ENCODE measurements at places on chromosomes 7 and 10.
A peak's percentile ranks its signal among the peaks of the same experiment; 100 is the strongest.

- peak; percentile 6 for DNase-seq
These were observed 46.6 kb upstream of the A1CF start for GRCh38 chr10:50931948-50932431.

DNA sequence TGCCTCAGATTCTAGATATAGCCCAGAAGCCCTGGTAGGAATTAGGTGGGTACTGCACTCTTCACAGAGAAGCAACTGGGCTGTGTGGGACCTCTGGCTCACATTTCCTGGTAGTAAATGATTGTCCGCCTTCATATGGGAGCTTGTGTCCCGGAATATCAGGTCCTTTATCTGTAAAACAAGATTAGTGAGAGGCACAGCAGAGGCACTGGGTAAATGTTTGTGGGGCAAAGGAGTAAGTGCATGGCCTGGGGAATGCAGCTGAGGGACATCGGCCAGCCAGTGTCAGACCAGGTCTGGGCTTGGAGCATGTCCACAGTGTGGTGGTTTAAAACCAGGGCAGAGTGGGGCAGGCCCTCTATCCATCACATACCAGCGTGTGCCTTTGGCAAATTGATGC lies 323.3 kb upstream of the ZMIZ1 start:
- no peak for DNase-seq

DNA sequence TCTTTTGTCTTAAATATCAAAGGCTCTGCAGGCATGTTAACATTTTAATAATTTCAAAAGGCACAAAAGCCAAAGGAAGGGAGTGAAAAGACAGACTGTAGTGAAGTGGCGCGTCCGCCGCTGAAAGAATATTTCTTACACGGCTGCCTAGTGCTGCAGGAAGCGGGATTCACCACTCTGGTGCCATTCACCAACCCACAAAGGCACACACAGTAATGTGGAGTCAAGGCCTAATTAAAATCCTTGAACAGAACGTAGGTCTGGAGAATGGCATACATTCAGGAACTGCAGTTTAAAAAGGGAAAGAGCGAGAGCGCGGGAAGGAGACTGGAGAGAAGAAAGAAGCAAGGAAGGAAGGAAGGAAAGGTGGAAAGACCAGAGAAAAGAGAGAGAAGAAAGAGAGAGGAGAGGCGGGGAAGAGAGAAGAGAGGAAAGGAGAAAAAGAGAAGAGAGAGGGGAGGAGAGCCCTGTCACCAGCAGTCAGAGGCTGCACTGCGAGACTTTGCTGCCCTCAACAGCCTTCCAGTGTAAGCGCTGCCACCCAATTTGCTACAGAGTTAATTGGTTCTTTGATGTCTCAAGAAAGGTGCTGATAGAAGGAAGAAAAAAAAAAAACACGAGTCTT lies 554.0 kb downstream of the MDFIC start:
- DNase-seq, result no peak

- no peak for DNase-seq
These were observed 169.7 kb downstream of the NRF1 start for GRCh38 chr7:129780974-129781927.

- no peak for DNase-seq
These were observed 55.4 kb upstream of the MXI1 start for GRCh38 chr10:110151971-110152370.

DNA sequence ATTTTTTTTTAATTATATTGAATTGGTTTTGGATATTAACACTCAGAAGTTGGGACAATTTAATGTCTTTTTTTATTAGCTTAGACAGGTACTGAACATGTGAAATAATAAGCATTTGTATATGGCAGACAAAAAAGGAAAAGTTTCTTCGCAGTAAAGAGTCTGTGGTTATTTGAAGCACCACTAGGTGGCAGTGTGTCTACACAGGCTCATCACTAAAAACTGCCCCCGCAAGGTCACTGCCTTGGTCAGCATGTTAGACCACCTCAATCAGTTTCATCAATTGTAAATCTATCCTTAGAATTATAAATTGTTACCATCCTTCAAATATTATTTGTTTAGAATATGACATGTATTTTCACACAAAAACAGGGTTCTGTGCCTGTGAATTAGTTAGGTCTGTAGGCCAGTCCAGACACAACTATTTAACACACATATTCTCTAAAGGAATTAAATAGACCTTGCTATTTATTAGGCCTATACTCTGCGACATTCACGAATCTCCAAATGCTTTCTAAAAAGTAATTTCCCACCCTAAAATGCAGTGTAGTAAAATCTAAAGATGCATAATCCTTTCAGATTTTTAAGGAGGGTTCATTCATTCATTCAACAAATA lies 17.0 kb downstream of the PNLIPRP3 start:
- DNase-seq, result peak; percentile 48

DNA sequence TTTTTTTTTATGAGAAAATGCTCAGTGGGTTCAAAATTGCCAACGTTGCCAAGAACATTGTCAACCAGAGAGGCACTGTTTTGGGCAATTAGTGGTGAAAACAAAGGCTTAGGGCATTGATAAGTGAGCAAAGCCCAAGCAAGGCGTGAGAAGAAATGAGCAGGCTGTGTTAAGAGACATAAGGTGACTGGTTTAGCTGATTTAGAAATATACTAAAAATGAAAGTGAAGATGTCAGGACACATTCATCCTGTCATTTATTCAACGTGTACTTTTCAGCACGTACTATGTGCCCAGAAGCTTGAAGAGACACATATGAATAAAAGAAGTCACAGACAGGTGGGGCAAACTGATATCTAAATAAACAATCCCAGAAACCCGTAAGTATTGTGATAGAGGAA lies 31.8 kb downstream of the AOAH start:
- DNase-seq, result no peak

GRCh38 chr7:99786726-99787335 lies 2.8 kb upstream of the CYP3A4 start:
- DNase-seq, result no peak

GRCh38 chr10:121448766-121449421 lies 149.3 kb downstream of the FGFR2 start:
- no peak for DNase-seq

- DNase-seq, result peak; percentile 30
These were observed 26.0 kb downstream of the CABCOCO1 start for GRCh38 chr10:61688551-61689308.

GRCh38 chr7:94650147-94651051 lies 5.5 kb downstream of the SGCE start:
- DNase-seq, result no peak

DNA sequence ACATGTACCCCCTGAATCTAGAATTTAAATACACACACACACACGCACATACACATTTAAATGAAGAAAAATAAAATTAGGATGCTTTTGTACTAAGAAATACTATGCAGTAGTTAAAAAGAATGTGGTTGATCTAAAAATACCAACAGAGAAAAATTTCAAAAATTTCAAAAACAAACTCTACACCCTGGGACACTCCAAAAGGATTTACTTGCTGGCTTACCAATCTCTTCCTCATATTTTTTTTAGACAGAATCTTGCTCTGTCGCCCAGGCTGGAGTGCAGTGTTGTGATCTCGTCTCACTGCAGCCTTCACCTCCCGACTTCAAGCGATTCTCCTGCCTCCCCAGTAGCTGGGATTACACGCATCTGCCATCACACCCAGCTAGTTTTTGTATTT lies 80.9 kb downstream of the HIP1 start:
- DNase-seq, result no peak

GRCh38 chr10:71349406-71349805 lies 30.3 kb downstream of the SLC29A3 start:
- DNase-seq, result no peak

DNA sequence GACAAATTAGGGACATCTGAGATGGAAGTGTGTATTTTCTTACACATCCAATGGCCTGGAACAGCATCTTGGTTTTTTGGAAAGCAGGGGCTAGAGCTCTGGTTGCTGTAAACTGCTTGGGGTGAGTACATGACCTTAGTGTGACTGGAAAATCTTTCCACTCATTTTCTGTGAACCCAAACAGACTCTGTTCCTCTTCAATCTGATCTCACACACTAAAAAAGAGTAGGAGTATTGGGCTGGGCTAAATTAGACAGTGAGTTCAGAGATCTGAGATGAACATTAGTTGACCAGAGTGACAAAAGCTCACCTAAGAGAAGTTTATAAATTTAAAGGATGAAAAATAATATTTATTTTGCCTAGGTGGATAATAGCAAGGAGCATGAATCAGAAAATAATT lies 59.2 kb downstream of the OR13A1 start:
- no peak for DNase-seq

- DNase-seq, result peak; percentile 45
These were observed 208.7 kb upstream of the GLI3 start for GRCh38 chr7:42445691-42446090.

GRCh38 chr7:158394936-158395335 lies 192.7 kb downstream of the PTPRN2 start:
- DNase-seq, result no peak

- DNase-seq, result no peak
These were observed 74.1 kb upstream of the UNC5B start for GRCh38 chr10:71138166-71138830.

GRCh38 chr7:45401155-45401554 lies 173.0 kb upstream of the ADCY1 start:
- DNase-seq, result no peak

DNA sequence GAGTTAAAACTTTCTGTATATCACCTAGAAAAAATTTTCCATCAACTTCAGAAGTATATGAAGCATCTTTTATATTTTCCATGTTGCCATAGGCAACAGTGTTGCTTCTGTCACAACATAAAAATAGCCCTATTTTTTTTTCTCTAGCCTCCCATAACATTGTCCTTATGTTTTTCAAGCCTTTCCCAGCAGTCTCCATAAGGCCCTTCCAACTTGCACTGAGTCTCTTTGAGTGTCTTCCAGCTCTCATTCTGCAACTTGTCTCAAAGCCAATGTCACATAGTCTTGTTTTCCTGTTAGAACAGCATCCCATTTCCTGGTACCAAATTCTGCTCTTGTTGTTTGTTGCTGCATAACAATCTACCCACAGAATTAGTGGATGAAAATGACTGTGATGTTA lies 1055.5 kb upstream of the GHITM start:
- DNase-seq, result no peak

DNA sequence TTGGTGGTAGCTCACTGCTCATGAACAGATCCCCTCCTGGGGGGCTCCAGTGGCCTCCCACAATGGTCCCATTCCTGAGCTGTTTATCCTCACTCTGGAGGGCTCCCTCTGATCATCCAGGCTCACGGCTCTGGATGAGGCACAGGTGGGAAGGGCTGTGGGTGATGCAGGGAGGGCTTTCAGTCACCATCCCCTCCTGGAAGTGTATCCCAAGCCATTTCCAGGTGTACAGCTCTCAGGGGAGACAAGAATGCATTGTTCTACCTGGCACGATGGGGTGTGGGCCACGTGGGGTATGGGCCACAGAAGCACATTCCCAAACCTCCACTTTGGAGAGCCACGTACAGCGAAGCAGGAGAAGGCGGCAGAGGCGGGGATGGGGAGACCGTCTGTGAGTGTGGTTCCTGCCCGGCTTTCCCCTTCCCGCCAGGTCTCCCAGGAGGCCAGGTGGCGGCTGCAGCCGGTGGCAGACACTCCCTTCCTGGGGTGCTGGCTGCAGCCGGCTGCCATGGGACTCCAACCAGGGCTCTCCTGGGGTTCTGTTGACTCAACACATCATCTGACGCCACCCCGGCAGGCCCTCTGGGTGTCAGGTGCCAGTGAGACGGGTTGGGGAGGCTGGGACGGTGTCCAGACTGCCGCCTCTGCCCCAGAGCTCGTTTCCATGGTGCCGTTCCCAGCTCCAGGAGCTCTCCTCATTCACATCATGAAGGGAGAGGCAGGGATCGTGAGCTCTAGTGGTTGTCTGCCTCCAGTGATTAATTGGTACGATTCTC lies 169.7 kb upstream of the RHEB start:
- DNase-seq, result no peak

DNA sequence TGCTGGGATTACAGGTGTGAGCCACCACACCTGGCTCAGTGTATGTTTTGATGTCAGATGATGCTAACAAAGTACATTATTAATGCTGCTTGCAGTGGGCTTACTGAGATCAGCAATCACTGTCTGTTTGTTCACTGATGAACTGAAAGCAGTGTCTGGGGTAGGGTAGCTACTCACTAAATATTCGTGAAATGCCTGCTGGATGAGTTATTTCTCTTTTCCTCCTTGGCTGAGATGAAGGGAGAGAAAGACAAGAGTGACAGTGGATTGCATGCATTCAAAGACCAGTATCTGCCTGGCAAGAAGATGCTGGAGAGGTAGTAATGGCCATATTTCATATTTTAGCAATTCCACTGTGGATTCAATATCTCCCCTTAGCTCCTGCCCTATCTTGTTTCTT lies 32.3 kb downstream of the FAM107B start:
- DNase-seq, result no peak

GRCh38 chr10:98316170-98316569 lies 48.2 kb upstream of the LOXL4 start:
- no peak for DNase-seq

- DNase-seq, result no peak
These were observed 22.7 kb downstream of the LSMEM1 start for GRCh38 chr7:112503361-112503972.

- peak; percentile 43 for DNase-seq
These were observed 102.4 kb downstream of the EXOC4 start for GRCh38 chr7:133355325-133355708.

DNA sequence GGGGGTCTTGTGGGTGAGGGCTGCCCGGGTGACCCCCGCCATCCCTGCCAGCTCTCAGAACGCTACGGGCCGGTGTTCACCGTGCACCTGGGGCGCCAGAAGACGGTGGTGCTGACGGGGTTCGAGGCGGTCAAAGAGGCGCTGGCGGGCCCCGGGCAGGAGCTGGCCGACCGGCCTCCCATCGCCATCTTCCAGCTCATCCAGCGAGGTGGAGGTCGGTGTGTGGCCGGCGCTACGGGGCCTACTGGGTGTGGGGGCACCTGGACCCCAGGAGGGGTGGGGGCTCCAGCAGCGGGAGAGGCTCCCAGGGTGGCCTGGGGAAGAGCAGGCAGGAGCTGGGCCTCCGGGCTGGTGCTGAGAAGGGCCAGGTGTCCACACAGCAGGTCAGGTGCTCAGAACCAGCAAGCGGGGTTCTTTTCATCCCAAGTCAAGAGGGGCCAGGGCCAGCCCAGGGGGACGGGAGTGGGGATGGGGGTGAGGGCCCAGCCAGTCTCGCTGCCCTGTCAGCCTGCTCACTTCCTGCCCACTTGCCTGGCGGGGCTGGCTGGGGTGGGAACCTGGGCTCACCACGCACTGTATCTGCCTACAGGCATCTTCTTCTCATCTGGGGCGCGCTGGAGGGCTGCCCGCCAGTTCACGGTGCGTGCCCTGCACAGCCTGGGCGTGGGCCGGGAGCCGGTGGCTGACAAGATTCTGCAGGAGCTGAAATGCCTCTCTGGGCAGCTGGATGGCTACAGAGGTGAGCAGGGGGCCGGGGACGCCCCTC lies 1.6 kb downstream of the CYP2W1 start:
- DNase-seq, result no peak

GRCh38 chr7:30649717-30650420 lies 32.4 kb downstream of the CRHR2 start:
- no peak for DNase-seq

DNA sequence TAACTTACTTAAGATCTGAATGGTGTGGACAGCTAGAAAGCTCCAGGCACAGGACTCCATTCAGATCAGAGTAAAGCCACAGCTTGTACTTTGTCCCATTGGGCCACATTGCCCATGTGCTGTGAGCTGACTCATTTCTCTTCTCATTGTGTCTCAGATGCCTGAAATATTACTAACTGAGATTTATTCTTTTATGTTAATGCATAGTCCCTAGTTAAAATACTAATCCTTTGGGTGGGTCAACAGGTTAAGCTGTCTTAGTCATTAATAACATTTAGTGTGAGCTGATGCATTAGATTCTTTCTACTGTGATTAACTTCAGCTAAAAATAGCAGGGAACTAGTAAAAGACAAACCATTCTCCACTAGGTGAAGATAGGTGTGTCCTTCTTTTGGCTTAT lies 104.7 kb upstream of the ARMC3 start:
- DNase-seq, result peak; percentile 77
